ENCODE measurements at places on chromosomes 2 and 18. TPM values are rescaled to one million over a fixed set of nuclear protein-coding genes. Genes with fewer than 3 reads are reported as not detected.

FBXO41 gene
- 7.0 TPM for total RNA-seq

TYW5 gene
- 9.8 TPM for total RNA-seq

TNS1 gene
- 42.1 TPM for total RNA-seq

ZNF521 gene
- total RNA-seq, result 25.3 TPM

RAB6D gene
- 0.28 TPM for total RNA-seq

RBM45 gene
- total RNA-seq, result 14.9 TPM

PLGLB2 gene
- 0.97 TPM for total RNA-seq

HOXD10 gene
- total RNA-seq, result 0.92 TPM

LRP1B gene
- 31.2 TPM for total RNA-seq

INHBB gene
- 2.5 TPM for total RNA-seq

CTLA4 gene
- not detected for total RNA-seq

VRK2 gene
- total RNA-seq, result 1.8 TPM

LIMS3 gene
- not detected for total RNA-seq

CAPN14 gene
- 0.23 TPM for total RNA-seq

RGPD3 gene
- total RNA-seq, result 0.38 TPM

ABCG5 gene
- 0.05 TPM for total RNA-seq

POTEJ gene
- not detected for total RNA-seq

CCDC178 gene
- 0.21 TPM for total RNA-seq

FAM237A gene
- not detected for total RNA-seq

L3MBTL4 gene
- 1.3 TPM for total RNA-seq

C2orf78 gene
- total RNA-seq, result not detected

ADCYAP1 gene
- total RNA-seq, result not detected

PSMA8 gene
- not detected for total RNA-seq

ALPI gene
- not detected for total RNA-seq

ATP6V1B1 gene
- total RNA-seq, result 5.7 TPM

MYCN gene
- 25.2 TPM for total RNA-seq

STARD6 gene
- total RNA-seq, result not detected

ECEL1 gene
- 20.3 TPM for total RNA-seq

AUP1 gene
- 76.8 TPM for total RNA-seq

MYO1B gene
- 94.6 TPM for total RNA-seq

IL36B gene
- not detected for total RNA-seq

UNC80 gene
- 20.4 TPM for total RNA-seq

GPR45 gene
- total RNA-seq, result 1.1 TPM

CHRNG gene
- total RNA-seq, result 0.50 TPM

MEP1B gene
- 0.16 TPM for total RNA-seq

MAP3K19 gene
- total RNA-seq, result 0.87 TPM

CPS1 gene
- 2.4 TPM for total RNA-seq

DNAH6 gene
- 0.12 TPM for total RNA-seq

MAT2A gene
- total RNA-seq, result 219 TPM

FER1L5 gene
- 0.60 TPM for total RNA-seq

CNTNAP5 gene
- total RNA-seq, result 5.9 TPM

SLC23A3 gene
- total RNA-seq, result 2.3 TPM

EN1 gene
- total RNA-seq, result 0.71 TPM

GULP1 gene
- total RNA-seq, result 7.8 TPM

HOXD3 gene
- 27.7 TPM for total RNA-seq

VWA3B gene
- 0.43 TPM for total RNA-seq

SNTG2 gene
- 1.3 TPM for total RNA-seq

OSR1 gene
- total RNA-seq, result 26.7 TPM

TUBA4B gene
- 0.38 TPM for total RNA-seq

RTP5 gene
- total RNA-seq, result 0.32 TPM

TFPI gene
- 47.3 TPM for total RNA-seq

ARHGAP25 gene
- total RNA-seq, result 3.3 TPM

QPCT gene
- 1.7 TPM for total RNA-seq

SERPINB13 gene
- total RNA-seq, result 2.0 TPM

CDK15 gene
- total RNA-seq, result 0.92 TPM

UGT1A5 gene
- 0.19 TPM for total RNA-seq

Data from motor neuron (in vitro differentiated cells).